ENCODE measurements at places on chromosomes 2 and 18.
A peak's percentile ranks its signal among the peaks of the same experiment; 100 is the strongest.

- no peak overlapping the region for H3K27ac ChIP-seq
- no peaks in the 10 kb centered on the region for H3K27me3 ChIP-seq
- H3K36me3 ChIP-seq = no peaks in the 10 kb centered on the region
- no peak overlapping the region for H3K4me3 ChIP-seq
- DNase-seq = no peak
- no peaks in the 10 kb centered on the region for H3K4me1 ChIP-seq
Measured at GRCh38 chr2:21406911-21407310, 283.1 kb downstream of the TDRD15 start.

GRCh38 chr2:9238591-9239326 is 32.1 kb downstream of the ASAP2 start:
- no peak overlapping the region for H3K4me3 ChIP-seq
- no peak for DNase-seq
- H3K36me3 ChIP-seq = no peaks in the 10 kb centered on the region

- H3K4me1 ChIP-seq = peaks cover 10% of the 10 kb centered on the region
- H3K27me3 ChIP-seq = peaks cover 1% of the 10 kb centered on the region
- no peaks in the 10 kb centered on the region for H3K36me3 ChIP-seq
- no peak for DNase-seq
- H3K27ac ChIP-seq = no peak overlapping the region
- no peak overlapping the region for H3K4me3 ChIP-seq
Measured at GRCh38 chr2:112682101-112682500, 36.4 kb downstream of the SLC20A1 start.

GRCh38 chr2:30234180-30234971 is 3.0 kb downstream of the LBH start:
- peak overlapping the region; percentile 94 for H3K4me3 ChIP-seq
- peak; percentile 32 for DNase-seq
- H3K27me3 ChIP-seq = peaks cover 13% of the 10 kb centered on the region
- H3K4me1 ChIP-seq = peaks cover 81% of the 10 kb centered on the region
- peak overlapping the region; percentile 83 for H3K27ac ChIP-seq

GRCh38 chr2:239343946-239344856 is 56.6 kb downstream of the HDAC4 start:
- no peak overlapping the region for H3K4me3 ChIP-seq
- DNase-seq = no peak
- peaks cover 5% of the 10 kb centered on the region for H3K36me3 ChIP-seq
- H3K4me1 ChIP-seq = peaks cover 22% of the 10 kb centered on the region
- no peak overlapping the region for H3K27ac ChIP-seq

- H3K36me3 ChIP-seq = no peaks in the 10 kb centered on the region
- no peaks in the 10 kb centered on the region for H3K4me1 ChIP-seq
- H3K27me3 ChIP-seq = no peaks in the 10 kb centered on the region
- H3K27ac ChIP-seq = no peak overlapping the region
Measured at GRCh38 chr2:226117510-226118065, 682.0 kb downstream of the IRS1 start.

DNA sequence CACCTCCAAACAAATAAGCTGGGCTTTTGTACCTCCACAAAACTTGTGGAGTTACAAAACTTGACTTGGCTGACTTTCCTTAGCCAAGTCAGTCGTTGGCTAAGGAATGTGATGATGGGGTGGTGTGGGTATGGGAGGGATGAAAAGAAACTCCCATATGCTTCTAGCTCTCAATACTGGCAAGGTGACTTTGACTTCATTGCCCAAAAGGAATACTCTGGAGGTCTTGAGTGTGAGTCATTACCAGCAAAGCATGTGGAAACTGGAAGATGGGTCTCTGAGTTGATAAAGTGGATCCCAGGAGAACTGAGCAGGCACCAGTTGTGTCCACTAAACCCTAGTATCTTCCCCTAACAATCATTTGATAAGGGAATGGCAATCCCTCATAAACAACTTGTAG is 226.7 kb downstream of the GULP1 start:
- no peaks in the 10 kb centered on the region for H3K36me3 ChIP-seq
- no peak overlapping the region for H3K4me3 ChIP-seq
- no peak for DNase-seq
- H3K4me1 ChIP-seq = no peaks in the 10 kb centered on the region

- no peak for DNase-seq
- no peak overlapping the region for H3K4me3 ChIP-seq
- H3K27ac ChIP-seq = no peak overlapping the region
- peaks cover 2% of the 10 kb centered on the region for H3K27me3 ChIP-seq
Measured at GRCh38 chr18:31513189-31513935, 15.4 kb downstream of the DSG2 start.

DNA sequence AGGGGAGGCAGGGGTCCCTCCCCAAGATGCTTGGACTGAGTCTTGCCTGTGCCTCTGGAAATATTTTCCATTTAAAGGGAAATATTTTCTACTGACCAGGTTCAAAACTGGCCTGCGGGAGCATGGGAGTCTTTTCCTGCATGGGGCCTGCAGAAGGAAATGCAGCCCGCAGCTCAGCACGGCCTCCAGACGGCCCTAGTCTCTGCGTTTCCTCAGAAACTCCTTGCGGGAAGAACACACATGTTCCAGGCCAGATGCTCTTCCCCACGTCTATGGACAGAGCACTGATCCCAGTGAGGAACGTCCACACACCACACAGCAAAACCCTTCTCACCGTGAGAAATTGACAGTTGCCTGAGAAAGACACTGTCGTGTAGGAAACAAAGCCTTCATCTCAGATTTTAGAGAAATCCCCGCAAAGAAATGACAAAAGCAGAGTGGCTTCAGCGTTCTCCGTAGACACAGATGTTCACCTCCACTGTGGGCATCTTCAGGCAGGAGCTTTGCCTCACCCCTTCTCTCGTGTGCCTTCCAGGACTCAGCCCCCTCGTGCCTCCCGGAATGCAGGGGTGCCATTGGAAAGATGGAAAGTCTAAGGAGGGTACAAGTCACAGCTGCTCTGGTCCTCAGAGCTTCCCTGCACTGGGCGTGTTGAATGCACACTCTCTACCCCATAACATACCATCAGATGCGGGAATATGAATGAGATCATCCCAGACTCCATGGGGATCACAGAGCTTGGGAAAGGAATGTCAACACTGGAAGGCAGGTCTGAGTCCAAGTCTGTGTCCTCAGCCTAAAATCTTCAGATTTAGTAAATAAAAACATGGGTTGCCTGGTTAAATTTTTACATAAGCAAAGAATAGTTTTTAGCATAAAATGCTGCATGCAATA is 438.7 kb upstream of the SALL3 start:
- H3K36me3 ChIP-seq = no peaks in the 10 kb centered on the region
- H3K4me3 ChIP-seq = no peak overlapping the region
- peaks cover 4% of the 10 kb centered on the region for H3K27me3 ChIP-seq
- H3K27ac ChIP-seq = no peak overlapping the region

- no peak overlapping the region for H3K27ac ChIP-seq
- no peaks in the 10 kb centered on the region for H3K4me1 ChIP-seq
- H3K27me3 ChIP-seq = peaks cover 5% of the 10 kb centered on the region
Measured at GRCh38 chr18:62023536-62023935, 130.7 kb upstream of the RNF152 start.

GRCh38 chr18:34758378-34758948 is 48.4 kb downstream of the DTNA start:
- DNase-seq = no peak
- H3K4me3 ChIP-seq = no peak overlapping the region
- no peaks in the 10 kb centered on the region for H3K4me1 ChIP-seq
- H3K27ac ChIP-seq = no peak overlapping the region
- no peaks in the 10 kb centered on the region for H3K36me3 ChIP-seq

DNA sequence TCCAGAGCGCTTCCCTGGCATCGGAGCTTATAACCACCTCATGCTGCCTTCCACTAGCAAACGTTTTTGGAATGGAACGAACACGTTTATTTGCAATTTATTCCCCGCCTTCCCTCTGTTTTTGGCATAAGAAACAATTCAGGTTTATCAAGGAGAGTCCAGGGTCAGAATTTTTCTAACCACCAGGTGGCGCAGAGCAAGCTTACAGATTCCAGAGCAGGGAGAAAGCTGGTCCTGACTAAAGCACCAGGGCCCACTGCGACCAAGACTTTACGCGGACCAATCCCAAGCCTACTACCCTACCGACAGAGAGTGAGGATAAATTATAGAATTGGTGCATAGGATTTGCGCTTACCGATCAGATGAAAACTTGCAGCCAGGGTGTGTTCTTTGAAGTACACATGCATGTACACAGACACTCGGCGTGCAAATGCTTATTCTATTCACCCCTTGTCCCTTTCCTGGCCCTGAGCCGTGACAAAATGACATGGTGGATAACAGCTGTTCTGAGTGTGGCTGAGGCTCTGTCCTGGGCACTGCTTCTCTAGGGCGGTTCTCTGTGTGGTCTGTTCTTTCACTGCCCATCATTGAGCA is 34.7 kb downstream of the NAPG start:
- DNase-seq = no peak
- peak overlapping the region; percentile 11 for H3K4me3 ChIP-seq
- H3K4me1 ChIP-seq = peaks cover 10% of the 10 kb centered on the region
- peaks cover 9% of the 10 kb centered on the region for H3K36me3 ChIP-seq

- H3K4me1 ChIP-seq = no peaks in the 10 kb centered on the region
- no peak for DNase-seq
- H3K27me3 ChIP-seq = peaks cover 1% of the 10 kb centered on the region
- no peak overlapping the region for H3K27ac ChIP-seq
- H3K4me3 ChIP-seq = no peak overlapping the region
Measured at GRCh38 chr2:196546151-196546919, 93.2 kb upstream of the CCDC150 start.

GRCh38 chr2:3236300-3237045 is 141.1 kb downstream of the EIPR1 start:
- H3K4me3 ChIP-seq = no peak overlapping the region
- peaks cover 16% of the 10 kb centered on the region for H3K36me3 ChIP-seq
- peak overlapping the region; percentile 35 for H3K27ac ChIP-seq
- H3K4me1 ChIP-seq = peaks cover 24% of the 10 kb centered on the region
- H3K27me3 ChIP-seq = peaks cover 1% of the 10 kb centered on the region
- DNase-seq = no peak

DNA sequence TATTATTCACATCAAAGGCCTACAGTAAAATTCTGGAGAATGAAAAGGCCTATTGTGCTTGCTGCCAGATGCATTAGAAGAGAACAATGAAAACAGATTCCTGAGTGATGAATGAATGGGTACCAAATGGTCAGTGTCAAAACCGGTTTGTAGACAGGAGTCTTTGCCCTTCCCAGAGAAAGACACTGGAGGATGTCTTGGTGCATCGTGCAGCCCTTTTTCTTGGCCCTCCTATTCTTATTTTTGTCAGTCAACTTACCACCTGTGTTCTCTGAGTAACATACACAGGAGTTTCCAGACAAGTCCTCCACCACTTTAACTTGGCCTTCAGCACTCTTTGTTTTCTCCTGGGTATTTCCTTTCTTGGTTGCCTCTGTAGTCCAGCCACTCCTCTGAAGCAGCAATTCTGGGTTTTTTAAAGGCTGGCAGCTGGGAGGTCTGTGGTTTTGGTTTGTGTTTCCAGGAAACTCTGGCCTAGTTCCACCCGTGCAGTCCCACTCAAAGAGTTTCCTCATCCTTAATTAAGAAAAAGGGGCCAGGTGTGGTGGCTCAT is 29.4 kb downstream of the PSTPIP2 start:
- H3K27ac ChIP-seq = peak overlapping the region; percentile 66
- DNase-seq = peak; percentile 8
- peak overlapping the region; percentile 34 for H3K4me3 ChIP-seq
- peaks cover 10% of the 10 kb centered on the region for H3K36me3 ChIP-seq
- peaks cover 50% of the 10 kb centered on the region for H3K4me1 ChIP-seq
- no peaks in the 10 kb centered on the region for H3K27me3 ChIP-seq

- H3K27ac ChIP-seq = no peak overlapping the region
- H3K4me1 ChIP-seq = no peaks in the 10 kb centered on the region
- no peaks in the 10 kb centered on the region for H3K36me3 ChIP-seq
Measured at GRCh38 chr2:76640905-76641304, 881.3 kb downstream of the LRRTM4 start.
